Bronchial epithelial cell (primary cell): ENCODE measurements at places on chromosomes 2 and 18. TPM values are rescaled to one million over a fixed set of nuclear protein-coding genes. Genes with fewer than 3 reads are reported as not detected.

GRCh38 chr18:45060102-45060501, 379.4 kb downstream of the SETBP1 start:
- DNase-seq, result no peak

DNA sequence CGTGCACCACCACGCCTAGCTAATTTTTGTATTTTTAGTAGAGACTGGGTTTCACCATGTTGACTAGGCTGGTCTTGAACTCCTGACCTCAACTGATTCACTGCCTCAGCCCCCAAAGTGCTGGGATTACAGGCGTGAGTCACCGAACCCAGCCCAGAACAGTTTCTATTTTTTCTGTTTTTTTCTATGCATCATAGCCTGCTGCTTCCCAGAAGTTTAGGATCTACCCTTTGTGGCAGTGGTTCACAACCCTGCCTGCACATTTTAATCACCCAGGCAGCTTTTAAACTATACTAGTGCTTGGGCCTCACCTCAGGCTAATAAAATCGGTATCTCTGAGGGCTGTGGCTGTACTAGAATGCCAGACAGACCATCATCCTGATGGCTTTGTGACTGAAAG, 39.7 kb upstream of the SOCS6 start:
- DNase-seq, result peak; percentile 47

GRCh38 chr2:83953697-83954096, 505.4 kb downstream of the SUCLG1 start:
- DNase-seq, result no peak

- DNase-seq, result peak; percentile 29
These were observed 177.6 kb downstream of the MTX2 start for GRCh38 chr2:176446718-176447414.

DNA sequence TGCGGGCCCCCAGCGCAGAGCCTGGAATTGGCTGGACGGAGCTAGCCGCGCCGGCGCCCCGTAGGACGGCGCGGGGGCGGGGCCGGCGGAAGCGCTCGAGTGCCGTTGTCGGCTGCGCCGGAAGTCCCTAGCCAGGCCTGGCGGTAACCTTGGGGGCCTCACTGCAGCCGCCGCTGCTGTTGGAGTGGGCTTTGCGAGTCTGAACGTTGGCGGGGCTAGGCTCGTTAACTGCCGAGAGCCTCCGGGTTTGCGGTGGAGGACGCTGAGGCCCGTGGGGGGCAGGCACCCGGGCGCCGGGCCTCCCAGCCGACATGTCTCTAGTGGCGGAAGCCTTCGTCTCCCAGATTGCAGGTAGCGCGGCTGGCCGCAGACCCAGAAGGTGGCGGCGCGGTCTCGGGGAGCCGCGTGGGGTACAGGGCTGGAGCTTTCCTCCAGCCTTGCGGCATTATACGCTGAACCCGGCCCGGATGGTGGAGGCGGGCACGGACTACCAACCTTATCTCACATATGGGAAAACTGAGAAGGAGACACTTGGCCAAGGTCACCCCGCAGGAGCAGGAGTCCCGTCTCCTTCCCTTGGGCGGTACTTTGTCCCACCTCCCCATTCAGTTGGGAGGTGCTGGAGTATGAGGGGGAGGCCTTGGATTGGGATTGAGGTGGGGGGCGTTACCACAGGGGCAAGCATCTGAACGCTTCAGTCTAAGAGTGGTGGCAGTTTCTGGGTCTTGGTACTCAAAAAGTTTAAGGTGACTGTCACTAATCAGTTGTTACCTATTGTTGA, at the start of gene MTX2:
Gene MTX2, plus strand, starts transcription at position 124 of the 781 bp plus-strand sequence. Its CDS starts 188 bp downstream, at position 312.
- peak; percentile 46 for DNase-seq

GRCh38 chr2:2253172-2254016, 77.7 kb downstream of the MYT1L start:
- DNase-seq, result no peak

Gene MAL
- total RNA-seq, result 1.1 and 11.0 TPM in 2 replicates

Gene UGT1A1
- total RNA-seq, result under 0.01 and 1.5 TPM in 2 replicates

Gene CDK15
- total RNA-seq, result 0.26 TPM in 1 of 2 replicates, not detected in the other

- no peak for DNase-seq
These were observed 84.4 kb upstream of the CAVIN2 start for GRCh38 chr2:191931329-191931728.

DNA sequence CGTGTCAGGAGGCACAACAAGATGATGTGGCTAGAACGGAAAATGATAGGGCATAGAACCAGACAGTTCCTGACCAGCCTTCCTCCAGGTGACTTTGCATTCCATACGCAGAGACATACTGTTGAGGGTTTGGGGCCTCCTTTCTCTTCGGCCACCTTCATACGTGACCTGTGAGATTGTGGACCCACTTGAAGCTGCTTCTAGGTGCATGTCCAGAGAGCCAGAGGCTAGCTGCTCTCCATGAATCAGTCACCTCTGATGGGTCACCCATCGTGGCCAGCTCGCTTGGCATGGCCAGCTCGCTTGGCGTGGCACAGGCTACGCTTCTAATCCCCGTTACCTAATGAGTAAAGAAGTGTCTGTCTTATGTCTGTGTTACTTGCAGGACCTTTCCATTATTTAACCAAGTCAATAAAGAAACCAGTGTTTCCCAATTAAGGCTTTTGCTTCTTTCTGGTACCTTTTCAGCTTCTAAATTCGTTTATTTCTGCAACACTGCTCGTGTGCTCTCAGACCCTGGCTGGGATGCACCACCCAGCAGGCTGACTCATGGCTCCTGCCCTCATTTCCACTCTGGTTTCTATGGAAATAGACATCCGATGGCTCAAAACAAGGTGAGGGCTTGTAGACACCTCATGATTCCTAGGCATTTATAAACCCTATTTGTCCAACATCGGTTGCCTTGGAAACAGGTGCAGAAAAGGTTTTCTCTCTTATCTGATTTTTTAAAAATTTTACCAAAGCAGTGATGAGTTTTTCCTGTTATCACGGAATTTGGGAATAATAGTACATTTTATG, 86.7 kb upstream of the B3GNT7 start:
- DNase-seq, result peak; percentile 27

DNA sequence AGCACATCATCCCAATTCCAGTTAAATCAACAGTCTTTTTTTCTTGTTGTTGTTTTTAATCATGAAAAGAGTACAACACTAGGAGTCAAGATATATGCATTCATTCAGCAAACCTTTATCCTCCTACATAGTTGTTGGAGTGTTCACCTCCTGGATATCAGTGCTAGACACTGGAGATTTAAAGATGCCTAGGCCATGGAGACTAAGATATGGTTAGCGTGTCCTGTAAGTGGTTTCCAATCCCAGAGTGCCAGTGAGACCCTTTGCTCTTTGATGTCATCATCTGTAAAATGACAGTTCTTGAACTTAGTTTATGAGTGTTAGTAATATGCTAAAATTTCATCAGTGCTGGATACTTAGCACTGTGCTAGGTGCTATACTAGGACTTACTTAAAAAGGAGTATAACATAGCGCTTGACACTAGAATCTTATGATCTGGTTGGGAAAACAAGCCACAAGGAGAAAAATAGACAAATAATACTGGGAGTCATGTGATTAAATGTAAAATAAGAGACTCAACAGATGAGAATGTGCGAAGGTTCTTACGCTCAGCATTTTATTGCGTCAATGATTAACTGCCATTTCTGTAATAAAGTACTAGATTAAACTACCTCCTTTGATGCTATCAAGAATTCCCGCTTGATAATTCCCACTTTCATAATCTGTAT, 31.5 kb downstream of the BABAM2 start:
- no peak for DNase-seq

Gene PDIA6
- 418 and 582 TPM in 2 replicates for total RNA-seq

Gene SLC9A4
- total RNA-seq, result under 0.01 and 0.13 TPM in 2 replicates

DNA sequence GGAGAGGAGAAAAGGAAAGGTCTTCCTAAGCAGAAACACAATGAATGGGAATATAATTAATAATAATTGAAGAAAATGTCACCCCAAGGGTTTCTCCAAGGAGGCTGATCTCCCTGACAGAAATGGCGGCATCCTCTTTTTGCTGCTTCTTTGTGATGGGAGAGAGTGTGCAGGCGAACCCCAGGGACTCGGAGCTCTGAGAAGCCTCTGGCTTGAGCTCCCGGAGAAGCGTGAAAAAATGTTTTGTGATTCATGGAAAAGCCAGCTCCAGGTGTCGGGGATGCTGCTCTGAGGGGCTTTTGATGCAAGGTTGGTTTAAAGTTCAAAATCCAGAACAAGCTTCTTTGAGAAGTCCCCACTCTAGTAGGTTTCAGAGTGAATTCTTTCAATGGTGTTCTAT, 91.0 kb downstream of the VWA3B start:
- no peak for DNase-seq

Gene TNS1
- total RNA-seq, result 1.6 and 2.0 TPM in 2 replicates

GRCh38 chr18:59769129-59769865, 72.1 kb upstream of the CCBE1 start:
- DNase-seq, result no peak

- DNase-seq, result no peak
These were observed 309.7 kb downstream of the XIRP2 start for GRCh38 chr2:167198009-167198408.

DNA sequence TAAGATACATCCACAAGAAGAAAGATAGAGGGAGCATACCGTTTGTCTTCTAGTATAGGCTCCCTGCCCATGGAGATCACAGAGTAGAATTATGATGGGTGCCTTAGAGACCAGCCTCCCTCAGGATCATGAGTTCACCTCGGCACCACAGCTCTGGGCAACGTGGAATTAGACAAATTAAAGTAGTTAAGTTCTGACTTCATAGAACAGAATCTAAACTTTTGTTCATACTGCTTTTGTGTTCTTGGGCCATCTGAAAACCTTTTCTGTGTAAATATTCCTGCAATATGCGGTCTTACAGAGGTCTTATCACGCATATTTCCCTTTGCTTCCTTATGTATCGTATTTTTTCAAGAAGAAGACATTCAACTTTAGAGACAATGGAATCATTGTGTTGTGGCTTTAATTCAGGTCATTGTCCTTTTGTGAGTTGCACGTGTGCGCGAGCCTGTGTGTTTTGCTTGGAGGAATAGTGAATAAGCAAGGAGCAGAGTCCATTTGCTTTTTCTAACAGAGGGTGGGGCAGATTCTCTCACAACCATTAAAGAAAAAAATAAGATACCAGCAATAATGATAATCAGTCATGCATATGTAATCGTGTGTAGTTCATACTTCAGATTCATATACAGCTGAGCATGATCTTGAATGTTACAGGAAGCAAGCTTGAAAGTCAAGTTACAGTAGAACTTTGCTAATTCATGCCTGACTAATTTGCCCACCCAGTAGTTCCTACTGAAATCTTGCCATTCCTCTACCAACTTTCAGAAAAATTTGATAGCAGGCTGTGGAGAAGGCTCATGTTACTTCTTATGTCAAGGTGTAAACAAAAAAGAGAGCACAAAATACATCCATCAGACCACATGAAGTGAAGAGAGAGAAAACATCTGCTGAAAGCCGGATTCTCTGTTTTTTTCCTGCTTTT, 243.6 kb downstream of the NEDD4L start:
- DNase-seq, result no peak

Gene UGT1A10
- total RNA-seq, result not detected in 2 replicates

GRCh38 chr2:45705233-45705632, 53.8 kb downstream of the PRKCE start:
- DNase-seq, result no peak

Gene ZSWIM2
- total RNA-seq, result not detected in 2 replicates

Gene REG3G
- total RNA-seq, result not detected in 2 replicates

GRCh38 chr2:171509945-171510731, 12.1 kb upstream of the CYBRD1 start:
- DNase-seq, result no peak

GRCh38 chr2:119179991-119180390, 21.4 kb upstream of the C1QL2 start:
- no peak for DNase-seq

DNA sequence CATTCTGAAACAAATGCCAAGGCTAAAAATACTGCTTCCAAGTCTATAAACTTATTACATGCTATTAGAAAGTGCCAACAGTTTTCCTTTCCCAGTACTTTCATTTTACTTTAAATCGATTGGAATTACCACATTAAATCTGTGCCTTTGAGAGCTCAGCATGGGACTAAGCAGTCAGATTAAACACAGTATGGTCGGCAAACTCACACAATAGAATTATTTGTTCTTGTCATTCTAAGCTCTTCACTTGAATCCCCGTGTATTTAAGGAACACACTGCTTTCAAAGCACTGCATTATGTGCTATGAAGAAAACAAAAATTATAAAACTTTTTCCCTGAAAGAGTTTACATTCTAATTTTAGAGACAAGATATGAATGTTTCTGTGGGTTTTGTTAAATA, 444.4 kb upstream of the SLC39A10 start:
- DNase-seq, result no peak
